Cortex of kidney (tissue), 1 donor: ENCODE measurements at places on chromosomes 12 and 14.

DNA sequence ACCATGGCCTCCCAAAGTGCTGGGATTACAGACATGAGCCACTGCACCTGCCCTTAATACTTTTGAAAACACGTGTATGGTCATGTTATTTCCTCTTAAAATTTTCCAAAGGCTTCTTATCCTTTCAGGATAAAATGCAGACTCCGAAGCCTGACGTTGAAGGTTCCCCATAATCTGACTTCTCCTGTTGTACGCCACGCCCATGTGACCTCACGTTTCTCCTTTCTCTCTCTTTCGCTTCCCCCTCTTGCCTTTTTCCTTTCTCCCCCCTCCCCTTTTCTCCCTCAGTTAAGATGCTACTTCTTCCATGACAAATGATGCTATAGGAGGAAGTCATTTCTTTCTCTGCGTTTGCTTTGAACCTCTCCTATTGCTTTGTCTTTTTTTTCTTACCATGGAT lies 266.0 kb downstream of the FBXL14 start:
- DNase-seq: no peak

DNA sequence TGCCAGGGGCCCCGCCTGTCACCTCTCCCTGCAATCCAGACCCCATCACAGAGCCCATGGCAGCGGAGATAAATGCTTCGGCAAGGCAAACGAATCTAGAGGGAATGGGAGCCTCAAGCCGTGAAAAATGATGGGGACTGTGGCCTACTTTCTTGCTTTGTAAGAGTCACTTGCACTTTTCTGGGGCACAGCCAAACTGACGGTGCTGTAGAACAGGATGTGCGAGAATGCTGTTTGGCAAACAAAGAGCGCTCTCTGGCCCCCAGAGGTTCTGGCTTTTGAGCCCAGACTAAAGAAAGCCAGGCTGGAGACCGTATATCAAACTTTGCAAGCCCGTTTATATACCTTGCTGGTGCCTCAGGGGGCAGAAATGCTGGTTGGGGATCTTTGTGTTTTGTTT lies 108.7 kb downstream of the CACNA1C start:
- no peak for DNase-seq

GRCh38 chr12:130911933-130912332 lies 40.1 kb downstream of the RAN start:
- DNase-seq: no peak

GRCh38 chr12:13175499-13175898 lies 21.0 kb upstream of the EMP1 start:
- DNase-seq: no peak

- DNase-seq: no peak
Measured at GRCh38 chr14:67663633-67664032, 10.8 kb downstream of the VTI1B start.

DNA sequence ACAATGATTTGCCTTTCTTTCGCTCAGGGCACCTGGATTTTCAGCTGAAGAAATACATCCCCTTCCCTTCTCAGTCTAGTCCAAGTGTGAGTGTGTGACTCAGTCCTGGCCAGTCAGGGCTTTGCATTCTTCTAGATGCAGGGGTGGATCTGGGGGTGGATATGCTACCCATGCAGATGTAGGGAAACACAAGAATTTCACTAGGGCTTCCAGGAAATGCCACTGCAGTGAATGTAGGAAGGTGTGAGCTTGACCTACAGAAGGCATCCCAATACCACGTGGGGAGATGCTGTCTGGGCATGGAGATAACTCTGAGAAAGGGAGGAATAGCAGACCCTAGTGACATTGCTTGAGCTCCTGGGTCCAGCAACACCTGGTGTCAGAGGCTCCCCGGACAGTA lies 404.2 kb downstream of the GLT1D1 start:
- DNase-seq: no peak

GRCh38 chr14:90556012-90556477 lies 159.2 kb downstream of the CALM1 start:
- DNase-seq: no peak

GRCh38 chr12:122050706-122051105 lies 27.9 kb upstream of the MLXIP start:
- no peak for DNase-seq

DNA sequence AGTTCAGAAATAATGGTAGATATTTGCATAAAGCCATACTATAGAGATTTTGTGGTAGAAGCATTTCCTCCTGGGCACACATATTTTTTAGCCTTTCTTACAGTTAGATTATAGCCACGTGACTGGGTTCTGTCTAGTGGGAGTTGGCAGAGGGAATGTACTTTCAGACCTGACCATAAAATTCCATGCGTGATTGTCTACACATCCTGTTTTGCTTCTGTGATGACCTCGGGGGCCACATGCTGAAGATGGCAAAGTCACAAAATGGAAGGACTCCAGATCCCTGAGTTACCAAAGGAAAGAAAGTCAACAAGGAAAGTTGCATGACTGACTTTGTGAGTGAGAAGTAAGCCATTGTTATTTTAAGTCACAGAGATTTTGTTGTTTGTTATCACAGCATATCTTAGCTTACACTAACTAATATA lies 14.6 kb upstream of the MIA2 start:
- no peak for DNase-seq

GRCh38 chr12:109715310-109716091 lies 1.9 kb downstream of the FAM222A start:
- no peak for DNase-seq

DNA sequence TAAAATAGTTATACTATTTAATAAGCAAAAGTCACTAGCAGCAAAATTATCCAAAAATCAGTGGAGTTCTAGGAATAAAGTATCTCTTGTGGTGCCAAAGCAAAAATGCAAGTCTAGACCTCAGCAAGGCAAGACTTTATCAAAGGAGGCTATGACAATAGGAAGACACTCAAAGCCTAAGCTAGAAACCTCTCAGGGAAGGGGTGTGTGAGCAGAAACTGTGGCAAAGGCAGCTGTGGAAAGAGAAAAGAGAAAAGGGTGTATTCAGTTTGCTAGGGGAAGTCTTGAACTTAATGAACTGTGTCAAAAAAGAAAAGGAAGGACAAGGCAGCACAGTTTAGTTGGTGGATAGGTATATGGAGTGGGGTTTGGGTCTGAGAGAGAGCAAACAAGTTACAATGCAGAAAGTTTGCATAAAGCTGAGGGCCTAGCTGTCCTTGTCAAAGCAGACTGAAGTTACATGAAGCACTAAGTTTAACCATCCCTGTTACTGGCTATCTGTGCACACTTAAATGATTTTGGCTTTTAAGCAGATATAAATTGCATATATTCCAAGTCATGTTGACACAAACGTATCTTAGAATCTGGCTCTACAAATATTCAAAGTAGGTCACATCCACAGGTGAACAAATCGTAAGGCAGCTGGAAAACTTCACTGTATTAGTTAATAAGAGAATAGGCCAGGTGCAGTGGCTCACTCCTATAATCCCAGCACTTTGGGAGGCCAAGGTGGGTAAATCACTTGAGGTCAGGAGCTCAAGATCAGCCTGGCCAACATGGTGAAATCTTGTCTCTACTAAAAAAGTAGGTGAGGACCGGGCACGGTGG lies 31.0 kb upstream of the AMN1 start:
- no peak for DNase-seq

GRCh38 chr12:5884866-5885265 lies 60.2 kb downstream of the ANO2 start:
- no peak for DNase-seq

- DNase-seq: no peak
Measured at GRCh38 chr14:35331605-35332516, 39.7 kb downstream of the PSMA6 start.

- DNase-seq: no peak
Measured at GRCh38 chr12:52847335-52848102, 1.3 kb downstream of the KRT78 start.

DNA sequence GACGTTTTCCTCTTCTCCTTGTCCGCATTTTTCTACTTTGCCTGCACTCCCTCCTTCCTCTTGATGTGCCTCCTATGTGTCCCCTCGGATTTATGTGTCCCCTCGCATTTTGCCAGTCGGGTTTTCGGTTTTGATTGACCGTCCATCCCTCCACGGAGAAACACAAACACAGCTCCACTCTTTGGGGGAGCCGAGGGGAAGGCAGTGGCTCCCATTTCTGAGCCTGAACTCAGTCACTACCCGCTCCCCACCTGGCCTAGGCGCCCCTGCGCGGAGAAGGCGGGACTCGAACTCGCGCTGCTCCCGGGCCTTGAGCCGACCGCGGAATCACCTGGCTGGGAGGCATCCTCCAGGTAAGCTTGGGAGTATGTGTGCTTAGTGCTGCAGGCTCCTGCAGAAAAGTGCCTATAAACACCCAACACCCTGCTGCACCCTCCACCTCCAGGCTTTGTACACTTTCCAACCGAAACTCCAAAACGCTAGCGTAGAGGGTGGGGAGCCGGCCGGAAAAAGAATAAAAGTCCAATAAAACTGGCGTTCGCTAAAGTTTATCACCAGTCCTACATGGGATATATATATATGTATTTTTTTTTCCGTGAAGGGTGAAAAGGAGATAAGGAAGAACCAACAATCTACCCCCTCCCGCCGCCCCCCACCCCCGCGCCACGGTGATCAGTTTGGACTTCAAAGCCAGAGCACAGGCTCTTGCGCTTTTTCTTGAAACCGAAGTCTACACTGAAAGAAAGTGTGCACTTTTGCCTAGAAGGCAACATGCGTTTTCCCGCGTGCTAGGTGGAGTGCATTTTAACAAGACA lies 3.3 kb upstream of the CCND2 start:
- DNase-seq: no peak

- DNase-seq: no peak
Measured at GRCh38 chr12:100331871-100332270, 25.0 kb upstream of the SLC17A8 start.

DNA sequence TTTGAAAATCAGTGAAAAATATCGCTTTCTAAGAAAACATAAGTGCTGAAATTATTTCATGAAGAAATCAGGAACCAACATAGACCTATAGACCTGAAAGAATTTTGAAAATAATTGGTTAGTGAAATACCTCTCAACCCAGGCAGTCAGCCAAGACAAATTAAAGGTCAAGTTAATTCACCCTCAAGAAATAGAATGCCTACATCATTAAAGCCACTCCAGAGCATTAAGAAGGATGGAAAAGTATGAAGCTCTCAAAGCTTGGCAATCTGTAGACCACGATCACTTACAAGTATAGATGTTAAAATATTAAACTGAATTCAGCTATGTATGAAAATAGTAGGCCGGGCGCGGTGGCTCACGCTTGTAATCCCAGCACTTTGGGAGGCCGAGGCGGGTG lies 48.3 kb downstream of the SFSWAP start:
- DNase-seq: no peak

- no peak for DNase-seq
Measured at GRCh38 chr12:75781532-75782046, 250.0 kb downstream of the PHLDA1 start.

DNA sequence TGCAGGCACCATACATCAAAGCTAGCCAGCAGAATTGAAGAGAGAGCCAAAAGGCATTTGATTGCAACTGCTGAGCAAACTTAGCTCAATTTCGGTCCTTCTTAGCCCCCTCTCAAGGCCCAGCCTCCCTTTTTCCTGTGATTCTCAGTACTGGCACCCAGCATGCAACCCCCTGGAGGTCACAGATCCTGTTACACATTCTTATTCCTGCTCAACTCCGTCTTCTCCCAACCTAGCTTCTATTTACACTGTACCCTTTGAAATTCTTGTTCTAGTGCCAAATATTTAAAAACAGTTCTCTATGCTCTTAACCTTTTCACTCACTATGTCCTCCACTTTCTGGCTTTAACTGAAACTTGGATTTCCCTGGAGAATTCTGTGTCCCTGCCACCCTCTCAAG lies 131.3 kb upstream of the CPSF6 start:
- DNase-seq: no peak

DNA sequence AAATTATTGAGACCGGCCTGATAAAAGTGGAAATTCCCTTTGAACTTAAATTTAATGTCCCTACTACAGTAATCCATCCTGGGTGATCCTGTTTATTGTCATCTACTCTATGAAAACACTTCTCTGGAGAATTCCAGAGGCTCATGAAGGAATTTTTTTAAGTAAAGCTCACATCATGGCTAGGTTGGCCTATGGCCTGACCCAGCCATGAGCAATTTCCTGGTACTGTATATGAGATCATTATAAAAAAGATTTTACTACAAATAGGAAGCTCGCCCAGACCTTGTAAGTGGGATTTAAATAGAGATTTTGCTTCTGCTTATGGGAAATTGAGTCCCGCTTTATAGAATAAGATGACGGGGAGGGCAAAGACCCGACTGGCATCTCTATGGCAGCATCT lies 215.5 kb downstream of the DPF3 start:
- no peak for DNase-seq

DNA sequence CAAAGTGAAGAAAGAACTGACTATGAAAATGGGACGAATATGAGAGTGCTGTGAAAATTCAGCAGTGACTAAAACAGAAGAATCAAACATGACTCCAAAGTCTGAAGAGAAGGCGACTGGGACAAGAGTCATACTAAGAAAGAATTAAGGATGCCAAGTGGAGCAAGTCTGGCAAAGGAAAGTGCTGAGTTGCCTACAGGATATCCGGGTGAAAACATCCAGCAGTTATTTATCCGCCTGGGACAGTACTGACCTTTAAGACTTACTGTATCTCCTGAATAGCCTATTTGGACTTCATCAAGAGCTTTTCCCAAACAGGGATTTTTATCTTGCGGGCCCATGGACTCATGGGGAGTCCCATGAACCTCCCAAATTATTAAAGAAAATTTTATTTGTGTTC lies 41.1 kb downstream of the KICS2 start:
- no peak for DNase-seq

DNA sequence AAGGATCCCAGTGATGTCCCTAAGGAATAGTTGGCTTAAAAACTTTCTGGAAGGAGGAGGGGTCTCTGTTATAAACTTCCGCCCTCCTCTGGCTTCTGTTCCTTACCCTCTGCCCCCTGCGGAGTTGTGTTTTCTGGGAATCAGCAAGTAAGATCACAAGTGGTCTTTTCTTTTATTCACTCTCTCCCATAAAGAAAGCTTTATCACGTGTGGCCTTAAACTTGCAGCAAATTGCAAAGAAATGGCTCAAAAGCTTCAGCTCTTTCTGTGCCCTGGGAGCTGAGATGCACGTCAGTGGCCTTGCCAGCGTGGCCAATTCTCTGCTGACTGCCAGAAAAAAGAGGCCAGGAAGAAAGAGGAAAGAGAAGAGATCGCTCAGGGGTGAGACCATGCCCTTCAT lies at the start of gene SLCO1C1:
Gene SLCO1C1 (plus strand): TSS at position 101 of the 400 bp plus-strand sequence. CDS start 4,245 bp downstream, outside the sequence.
- no peak for DNase-seq
